ENCODE measurements at places on chromosomes 6 and 20.

DNA sequence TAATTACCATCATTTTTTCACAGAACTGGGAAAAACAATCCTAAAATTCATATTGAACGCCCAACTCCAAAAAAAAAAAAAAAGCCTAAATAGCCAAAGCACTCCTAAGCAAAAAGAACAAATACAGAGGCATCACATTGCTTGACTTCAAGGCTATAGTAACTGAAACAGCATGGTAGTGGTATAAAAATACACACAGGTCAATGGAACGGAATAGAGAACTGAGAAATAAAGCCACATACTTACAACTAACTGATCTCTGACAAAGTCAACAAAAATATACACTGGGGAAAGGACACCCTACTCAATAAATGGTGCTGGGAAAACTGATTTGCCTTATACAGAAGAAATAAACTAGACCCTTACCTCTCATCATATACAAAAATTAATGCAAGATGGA is 89.6 kb downstream of the MRAP2 start:
- no peak for DNase-seq

- DNase-seq: no peak
Measured at GRCh38 chr20:48192109-48192508, 406.8 kb upstream of the SULF2 start.

- no peak for DNase-seq
Measured at GRCh38 chr20:4787069-4787468, 65.4 kb downstream of the PRND start.

GRCh38 chr6:85641522-85641896 is 1.2 kb downstream of the SYNCRIP start:
- peak; percentile 3 for DNase-seq

DNA sequence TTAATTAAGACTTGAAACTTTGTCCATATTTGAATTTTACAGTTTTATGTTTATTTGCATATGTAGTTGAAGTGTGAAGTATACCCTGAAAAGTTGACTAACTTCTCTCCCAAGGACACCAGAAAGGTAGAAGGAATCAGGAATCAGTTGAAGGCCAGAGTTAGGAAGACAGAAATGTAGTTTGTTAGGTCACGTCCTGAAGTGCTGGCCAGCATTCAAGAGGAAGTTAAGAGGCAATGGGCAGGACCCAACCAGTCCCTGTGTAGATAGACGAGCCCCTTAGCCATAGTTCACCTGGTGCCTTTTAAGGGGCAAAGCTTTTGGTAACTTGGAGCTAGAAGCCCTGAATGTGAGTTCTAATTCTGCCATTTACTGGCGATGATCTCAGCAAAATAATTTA is 250.4 kb upstream of the KCNQ5 start:
- DNase-seq: no peak

DNA sequence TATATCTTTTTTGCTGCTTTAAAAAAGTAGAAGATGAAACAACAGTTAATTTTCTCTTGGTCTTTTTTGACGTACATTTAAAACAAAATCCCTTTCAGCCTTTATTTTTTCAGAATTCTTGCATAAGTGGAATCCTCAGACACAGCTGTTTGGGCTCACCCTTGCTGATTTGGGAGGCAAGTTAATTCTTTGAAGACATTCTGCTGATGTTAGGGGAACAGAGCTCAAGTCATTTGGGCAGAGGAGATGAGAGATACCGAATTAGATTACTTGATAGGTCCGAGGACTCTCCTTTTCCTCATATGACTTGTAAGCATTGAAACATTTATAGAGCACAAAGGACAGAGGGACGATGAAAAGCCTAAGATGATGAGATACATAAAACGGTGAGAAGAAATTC is 567.9 kb upstream of the CITED2 start:
- no peak for DNase-seq

DNA sequence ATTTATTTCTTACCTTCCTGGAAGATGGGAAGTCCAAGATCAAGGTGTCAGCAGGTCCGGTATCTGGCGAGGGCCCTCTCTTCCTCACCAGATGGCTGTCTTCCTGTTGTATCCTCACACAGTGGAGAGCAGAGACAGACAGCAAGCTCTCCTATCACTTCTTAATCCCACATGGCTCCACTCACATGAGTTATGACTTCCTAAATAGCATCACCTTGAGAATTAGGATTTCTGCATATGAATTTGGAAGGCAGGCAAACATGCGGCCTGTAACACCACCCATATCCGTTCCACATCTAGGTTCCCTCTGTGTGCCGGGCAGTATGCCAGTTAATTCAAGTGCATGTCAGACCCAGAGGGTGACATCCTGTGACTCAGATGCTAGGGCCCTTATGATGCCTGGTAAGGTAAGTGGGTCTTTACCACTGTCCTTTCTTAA is 2.1 kb downstream of the RAET1E start:
- DNase-seq: peak; percentile 47

DNA sequence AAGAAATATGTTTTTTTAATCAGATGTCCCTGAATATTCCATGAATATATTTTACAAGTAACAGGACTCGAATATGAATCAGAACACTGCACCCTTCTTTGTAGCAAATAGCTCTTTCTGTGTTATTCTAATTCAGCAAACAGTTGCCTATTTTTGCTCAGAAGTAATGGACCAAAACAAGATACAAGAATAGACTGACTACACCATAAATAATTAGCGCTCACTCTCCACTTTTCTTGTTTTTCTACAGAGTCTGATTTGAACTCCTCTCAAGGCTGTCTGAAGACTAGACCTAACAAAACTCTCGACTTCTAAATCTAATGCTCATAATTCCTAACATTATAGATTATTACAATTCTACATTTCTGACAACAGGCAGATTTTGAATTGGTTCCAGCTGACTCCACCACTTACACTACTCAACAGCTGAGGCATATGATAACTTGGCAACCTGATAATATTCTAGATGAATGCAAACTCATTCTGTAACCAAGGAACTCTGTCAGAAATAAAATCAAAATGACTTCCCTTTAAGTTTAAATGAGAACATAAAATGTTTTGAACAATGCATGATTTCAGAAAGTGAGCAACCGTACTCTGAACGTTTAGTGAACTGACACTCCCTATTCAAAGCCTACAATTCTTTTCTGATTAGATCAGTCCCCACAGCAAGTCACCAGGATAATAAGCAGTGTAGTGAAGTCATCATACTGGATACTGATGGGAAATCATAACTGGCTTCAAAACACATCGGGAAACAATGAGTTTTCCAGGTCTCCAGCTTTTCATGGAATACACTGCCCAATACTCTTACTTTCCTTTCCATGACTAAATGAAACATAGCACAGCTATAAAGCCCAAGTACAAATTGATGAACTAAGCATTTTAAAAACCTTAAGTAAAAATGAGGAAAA is 114.2 kb upstream of the BEND6 start:
- no peak for DNase-seq

DNA sequence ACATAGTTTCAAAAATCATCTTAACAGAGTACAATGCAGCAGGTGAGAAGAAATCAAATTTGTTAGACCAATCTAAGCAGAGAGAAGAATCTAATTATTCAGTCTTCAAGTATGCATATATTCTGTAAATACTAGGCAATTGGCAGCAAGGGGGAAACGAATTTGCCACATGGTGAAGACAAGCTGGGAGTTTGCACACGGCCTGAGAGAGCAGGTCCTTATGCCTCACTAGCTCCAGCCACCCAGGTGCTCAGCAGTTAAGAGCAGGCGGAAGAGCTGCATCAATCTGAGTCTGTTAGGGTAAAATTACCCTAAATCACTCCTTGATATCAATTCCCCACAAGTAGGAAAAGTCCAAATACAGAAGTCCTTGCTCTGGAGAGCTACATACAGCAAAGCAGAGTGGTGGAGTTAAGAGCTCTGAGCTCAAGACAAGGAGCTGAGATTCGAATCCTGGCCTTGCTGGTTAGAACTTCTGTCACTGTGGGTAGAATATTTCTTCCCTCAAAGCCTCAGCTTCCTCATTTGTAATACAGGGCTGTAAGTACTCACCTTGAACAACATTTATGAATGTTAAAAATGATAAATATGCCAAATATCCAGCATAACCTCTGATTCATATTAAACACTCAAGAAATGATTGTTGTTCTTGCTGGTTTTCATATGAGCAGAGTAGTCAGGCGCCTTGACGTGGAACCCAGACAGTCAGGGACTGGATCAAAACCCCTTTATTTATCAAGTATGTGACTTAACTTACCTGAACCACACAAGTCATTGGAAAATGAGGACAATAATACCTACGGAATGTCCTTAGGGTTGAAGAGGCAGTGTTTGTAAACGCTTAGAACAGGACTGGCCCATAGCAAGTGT is 444.2 kb downstream of the CDH26 start:
- DNase-seq: no peak

- DNase-seq: no peak
Measured at GRCh38 chr6:57224769-57225515, 2.8 kb upstream of the RAB23 start.

DNA sequence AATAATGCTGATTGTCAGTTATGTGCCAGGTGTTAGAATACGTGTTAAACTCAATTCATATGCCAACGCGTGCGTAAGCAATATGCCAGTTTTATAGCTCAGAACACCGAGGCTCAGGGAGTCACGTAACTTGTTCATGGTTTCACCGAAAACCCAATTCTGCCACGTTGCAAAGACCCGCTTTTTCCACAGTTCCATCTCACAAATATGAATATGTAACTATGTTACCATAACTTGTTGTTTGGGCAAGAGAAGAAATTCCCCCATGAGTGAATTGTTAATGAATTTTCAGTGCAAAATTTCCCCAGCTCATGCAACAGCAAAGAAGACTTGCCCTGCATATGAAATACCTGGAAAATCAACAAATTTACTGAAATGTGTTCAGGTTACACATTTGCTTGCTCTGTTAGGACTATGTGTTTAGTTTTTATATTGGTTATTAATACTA is 30.1 kb downstream of the SF3B5 start:
- no peak for DNase-seq

- DNase-seq: peak; percentile 51
Measured at GRCh38 chr6:26240157-26241032, 124.6 kb upstream of the BTN3A2 start.

- DNase-seq: no peak
Measured at GRCh38 chr6:147551976-147552375, 43.5 kb downstream of the SAMD5 start.

- DNase-seq: no peak
Measured at GRCh38 chr20:33551778-33552177, 61.9 kb downstream of the CBFA2T2 start.

DNA sequence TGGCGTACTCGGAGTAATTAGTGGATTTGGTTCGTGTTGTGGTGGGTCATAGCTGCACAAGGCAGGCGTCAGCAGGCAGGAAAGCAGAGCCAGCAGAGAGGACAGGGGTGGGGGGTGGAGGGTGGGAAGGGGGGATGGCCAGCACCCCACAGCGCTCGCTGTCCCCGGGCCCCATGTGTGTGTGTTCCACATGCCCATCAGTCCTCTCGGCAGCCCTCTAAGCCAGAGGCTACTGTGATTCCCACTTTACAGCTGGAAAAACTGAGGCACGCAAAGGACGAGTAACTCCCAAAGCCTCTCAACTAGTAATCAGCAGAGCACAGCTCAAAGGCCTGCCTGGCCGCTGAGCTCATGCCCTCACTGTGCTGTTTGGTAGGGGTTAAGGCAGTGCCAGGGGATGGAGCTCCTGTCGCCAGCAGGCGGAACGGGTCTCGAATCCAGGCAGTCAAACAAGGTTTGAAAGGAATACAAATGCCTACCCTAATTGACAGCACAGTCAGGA is 175.2 kb downstream of the ZDHHC14 start:
- DNase-seq: no peak

- DNase-seq: peak; percentile 84
Measured at GRCh38 chr20:50110141-50111047, 2.6 kb downstream of the UBE2V1 start.

DNA sequence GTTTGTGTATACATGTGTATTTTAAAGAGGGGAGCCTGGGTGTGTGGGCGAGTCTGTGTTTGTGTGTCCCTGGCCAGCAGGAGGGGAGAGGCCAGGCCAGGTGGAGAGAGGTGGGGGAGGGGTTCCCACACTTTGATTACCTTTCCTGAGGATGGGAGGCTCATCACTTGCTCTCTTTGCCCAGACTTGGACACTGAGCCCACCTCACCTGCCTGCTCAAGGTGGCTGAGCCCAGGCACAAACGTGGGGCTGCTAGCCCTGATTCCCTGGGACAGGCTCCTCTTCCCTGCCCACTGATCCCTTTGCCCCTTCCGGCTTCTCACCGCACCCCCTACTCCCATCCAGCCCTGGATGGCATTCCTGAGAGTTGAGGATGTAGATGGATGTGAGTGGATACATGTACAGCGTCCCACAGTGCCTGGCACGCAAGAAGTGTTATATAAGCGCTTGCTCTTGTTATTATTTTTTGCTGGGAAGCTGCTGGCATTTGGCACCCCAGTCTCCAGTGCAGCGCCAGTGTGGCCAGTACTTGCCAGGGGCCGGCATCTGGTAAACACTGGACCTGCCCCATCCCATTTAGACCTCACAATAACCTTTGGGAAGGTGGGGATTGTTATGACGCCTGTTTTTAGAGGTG is 2.7 kb downstream of the CEBPB start:
- DNase-seq: no peak

GRCh38 chr6:70380252-70380651 is 33.1 kb upstream of the FAM135A start:
- no peak for DNase-seq

DNA sequence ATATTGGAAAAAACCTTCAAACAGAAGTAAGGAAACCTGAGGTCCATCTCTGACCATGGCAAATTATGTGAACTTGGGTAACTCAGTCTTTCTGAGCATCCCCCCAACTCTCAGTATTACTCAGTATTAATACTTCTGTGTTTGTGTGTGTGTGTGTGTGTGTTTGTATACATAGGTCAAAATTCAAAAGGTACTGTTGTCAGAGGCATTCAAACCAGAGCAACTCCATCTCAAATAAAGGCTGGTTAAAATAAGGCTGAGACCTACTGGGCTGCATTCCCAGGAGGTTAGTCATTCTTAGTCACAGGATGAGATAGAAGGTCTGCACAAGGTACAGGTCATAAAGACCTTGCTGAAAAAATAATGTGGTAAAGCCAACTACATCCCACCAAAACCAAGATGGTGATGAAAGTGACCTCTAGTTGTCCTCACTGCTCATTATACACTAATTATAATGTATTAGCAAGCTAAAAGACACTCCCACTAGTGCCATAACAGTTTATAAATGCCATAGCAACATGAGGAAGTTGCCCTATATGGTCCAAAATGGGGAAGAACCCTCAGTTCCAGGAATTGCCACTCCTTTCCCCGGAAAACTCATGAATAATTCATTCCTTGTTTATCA is 33.3 kb upstream of the SLC22A16 start:
- DNase-seq: no peak

- DNase-seq: no peak
Measured at GRCh38 chr20:1688886-1689538, 31.4 kb upstream of the SIRPG start.

GRCh38 chr20:17655865-17656479 is 26.1 kb downstream of the RRBP1 start:
- no peak for DNase-seq

GRCh38 chr20:50211091-50211490 is 20.5 kb downstream of the CEBPB start:
- DNase-seq: no peak

- no peak for DNase-seq
Measured at GRCh38 chr20:40797425-40797824, 108.4 kb upstream of the MAFB start.

All from stimulated activated effector memory CD8-positive, alpha-beta T cell treated with anti-CD3 and anti-CD28 coated beads, Interleukin-12 subunit alpha, Interleukin-12 subunit beta, amount 100 ng/mL, for 72 hours (primary cell).